Bronchial epithelial cell (primary cell): ENCODE measurements at places on chromosomes 16 and 17. TPM values are rescaled to one million over a fixed set of nuclear protein-coding genes. Genes with fewer than 3 reads are reported as not detected.

- no peak for DNase-seq
Observed at GRCh38 chr16:50609471-50609870, 61.3 kb downstream of the NKD1 start.

Gene MYOCD
- total RNA-seq, result under 0.01 TPM in 1 of 2 replicates, not detected in the other

- DNase-seq, result no peak
Observed at GRCh38 chr16:3281222-3281820, 2.0 kb upstream of the ZNF263 start.

Gene PMFBP1
- 0.53 and 1.9 TPM in 2 replicates for total RNA-seq

GRCh38 chr16:56320811-56321558 is 104.4 kb downstream of the AMFR start:
- no peak for DNase-seq

DNA sequence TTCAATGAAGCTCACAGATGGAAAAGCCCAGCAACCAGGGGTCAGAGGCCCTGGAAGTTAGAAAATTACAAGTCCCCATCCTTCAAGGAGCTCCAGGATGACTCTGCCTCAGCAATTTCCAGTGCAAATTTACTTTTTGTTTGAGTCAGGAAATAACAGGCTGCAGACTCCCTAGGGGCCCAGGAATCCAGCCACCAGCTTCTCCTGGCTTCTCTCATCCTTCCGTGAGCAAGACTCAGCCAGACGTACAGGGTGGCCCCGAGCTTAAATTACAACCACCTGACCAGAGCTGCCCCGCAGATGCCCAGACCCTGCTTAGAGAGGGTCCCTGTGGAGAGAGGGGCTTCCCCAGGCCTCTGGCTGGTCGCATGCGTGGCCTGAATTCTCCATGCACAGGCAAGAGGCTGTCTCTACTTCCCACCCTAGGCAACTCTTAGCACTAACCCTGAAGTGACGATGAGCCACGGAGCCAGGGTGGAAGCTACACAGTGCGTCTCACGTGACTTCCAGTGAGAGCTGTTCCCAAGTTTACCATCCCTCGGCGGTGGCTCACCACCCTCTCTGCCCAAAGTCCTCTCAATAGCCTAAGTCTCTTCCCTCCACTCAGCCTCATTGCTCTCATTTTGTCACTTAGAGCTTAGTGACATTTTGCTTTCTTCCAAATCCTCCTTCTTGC is 27.1 kb downstream of the GPR142 start:
- DNase-seq, result no peak

- peak; percentile 91 for DNase-seq
Observed at GRCh38 chr17:79011451-79012147, 2.0 kb upstream of the CANT1 start.

Gene ABCC6
- under 0.01 TPM in 1 of 2 replicates, not detected in the other for total RNA-seq

DNA sequence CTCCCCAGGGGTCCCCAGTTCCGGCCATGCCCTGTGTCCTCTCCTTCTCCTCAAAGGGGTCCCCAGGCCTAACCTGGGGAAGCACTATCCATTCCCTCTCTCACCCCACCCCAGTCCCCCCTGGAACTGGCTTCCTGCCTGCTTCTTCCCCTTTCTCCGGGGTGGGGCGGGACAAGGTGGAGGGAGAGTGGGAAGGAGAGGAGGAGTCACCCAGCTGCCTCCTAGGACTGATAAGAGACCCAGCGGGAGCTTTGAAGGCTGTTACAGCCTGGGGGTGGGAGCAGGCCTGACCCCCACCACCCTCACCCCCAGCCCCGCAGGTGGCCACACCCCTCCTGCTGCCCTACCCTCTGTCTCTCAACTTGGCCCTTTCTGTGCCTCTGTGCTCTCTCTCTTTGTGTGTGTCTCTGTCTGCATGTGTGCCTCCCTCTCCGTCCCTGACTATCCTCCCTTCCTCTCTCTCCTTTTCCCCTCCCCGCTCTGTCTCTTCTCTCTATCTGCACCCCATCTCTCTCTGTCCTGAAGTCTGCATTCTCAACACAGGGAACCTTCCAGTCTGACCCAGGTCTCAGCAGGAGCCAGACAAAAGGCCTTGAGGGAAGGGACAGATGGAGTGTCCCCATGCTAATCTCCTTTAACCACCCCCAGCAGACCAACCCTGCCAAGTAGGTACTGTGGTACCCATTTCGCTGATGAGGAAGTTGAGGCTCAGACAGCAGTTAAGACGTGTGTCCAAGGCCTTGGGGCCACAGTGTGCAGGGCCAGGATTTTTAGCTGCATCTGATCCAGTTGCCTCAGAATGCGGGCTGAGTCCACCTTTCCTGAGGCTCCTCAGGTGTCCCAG is 66.1 kb downstream of the RAB11FIP4 start:
- DNase-seq, result no peak

DNA sequence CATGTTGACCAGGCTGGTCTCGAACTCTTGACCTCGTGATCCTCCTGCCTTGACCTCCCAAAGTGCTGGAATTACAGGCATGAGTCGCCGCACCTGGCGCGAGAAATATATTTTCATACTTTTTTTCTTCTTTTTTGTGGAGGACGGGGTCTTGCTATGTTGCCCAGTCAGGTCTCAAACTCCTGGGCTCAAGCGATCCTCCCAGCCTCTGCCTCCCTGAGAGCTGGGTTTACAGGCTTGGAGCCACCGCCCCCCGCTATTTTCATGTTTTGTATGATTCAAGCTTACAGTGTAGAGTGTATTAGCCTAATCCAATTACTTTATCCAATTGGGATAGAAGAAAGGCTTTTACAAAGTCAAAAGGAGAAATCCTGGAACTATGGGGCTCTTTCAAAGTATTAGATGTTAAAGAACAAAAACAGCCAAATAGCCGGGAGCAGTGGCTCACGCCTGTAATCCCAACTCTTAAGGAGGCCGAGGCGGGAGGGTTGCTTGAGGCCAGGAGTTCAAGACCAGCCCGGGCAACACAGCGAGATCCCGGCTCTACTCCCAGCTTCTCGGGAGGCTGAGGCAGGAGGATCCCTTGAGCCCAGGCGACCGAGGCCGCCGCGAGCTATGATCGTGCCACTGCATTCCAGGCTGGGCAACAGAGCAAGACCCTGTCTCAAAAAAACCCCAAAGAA is 1.4 kb upstream of the MAP1LC3B start:
- DNase-seq, result no peak

Gene SDR42E2
- not detected in 2 replicates for total RNA-seq

DNA sequence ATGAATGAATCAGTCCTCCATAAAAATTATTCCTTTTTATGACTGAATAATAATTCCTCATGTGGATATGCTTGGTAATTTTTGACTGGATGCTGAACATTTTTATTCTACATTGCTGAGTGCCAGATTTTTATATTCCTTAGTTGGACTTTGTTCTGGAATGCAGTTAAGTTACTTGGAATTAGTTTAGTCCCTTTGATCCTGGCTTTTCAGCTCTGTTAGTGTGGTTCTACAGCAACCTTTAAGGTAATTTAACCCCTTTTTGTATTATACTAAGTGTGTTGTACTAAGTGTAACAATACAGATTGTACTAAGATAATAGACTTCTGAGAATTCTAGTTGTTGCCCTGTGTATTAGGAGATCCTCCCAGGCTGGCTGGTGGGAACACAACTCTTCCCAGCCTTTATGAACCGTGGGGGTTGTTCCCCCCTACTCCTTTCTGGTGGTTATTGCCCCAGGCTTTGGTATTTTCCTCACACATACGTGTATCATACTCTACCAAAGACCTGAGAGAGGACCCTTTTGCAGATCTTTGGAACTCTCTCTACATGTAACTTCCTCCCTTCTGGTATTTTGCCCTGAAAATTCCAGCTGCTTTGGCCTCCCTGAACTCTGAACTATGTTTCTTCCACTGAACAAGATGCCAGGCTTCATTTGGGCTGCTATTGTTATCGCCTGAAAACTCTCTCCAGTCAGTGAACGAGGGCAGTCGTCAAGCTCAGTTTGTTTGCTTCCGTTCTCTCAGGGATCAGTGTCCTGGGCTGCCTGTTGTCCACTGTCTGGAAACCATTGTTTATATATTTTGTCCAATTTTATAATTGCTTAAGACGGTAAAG is 30.5 kb downstream of the TANGO6 start:
- DNase-seq, result no peak

DNA sequence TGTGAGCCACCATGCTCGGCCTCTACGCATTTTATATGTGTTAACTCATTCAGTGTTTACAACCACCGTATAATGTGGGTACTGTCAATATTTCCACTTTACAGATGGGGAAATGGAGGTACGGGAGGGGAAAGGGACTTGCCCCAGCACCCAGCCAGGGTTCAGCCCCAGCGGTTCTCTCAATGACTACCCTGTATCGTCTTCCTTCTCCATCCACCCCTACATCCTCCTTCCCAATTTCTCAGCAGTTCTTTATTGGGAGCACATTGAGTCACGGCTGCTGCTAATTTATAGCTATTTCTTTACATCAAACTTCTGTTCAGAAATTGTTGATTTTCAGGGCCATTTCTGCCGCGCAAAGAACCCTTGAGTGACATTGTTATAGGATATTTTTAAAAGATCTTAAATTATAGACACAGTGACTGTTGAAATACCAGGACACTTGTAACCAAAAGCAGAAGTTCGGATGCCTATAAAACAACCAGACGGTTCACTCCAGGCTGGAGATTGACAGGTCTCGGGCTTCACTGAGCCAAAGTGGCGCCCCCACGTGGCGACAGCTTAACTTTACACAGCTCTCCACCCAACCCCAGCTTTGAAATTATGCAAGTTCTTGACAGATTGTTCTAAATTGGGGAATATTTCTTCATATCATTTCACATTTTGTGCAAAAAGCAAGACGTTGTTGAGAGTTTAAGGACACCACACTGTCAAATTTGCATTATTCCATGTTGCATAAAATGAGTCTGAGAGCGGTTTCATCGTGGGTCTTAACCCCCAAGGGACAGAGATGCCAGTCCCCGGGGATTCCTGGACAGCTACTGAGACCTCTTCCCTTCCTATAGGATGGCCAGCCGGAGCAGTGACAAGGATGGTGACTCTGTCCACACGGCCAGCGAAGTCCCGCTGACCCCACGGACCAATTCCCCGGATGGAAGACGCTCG is 11.8 kb downstream of the SYT17 start:
- DNase-seq, result peak; percentile 37

DNA sequence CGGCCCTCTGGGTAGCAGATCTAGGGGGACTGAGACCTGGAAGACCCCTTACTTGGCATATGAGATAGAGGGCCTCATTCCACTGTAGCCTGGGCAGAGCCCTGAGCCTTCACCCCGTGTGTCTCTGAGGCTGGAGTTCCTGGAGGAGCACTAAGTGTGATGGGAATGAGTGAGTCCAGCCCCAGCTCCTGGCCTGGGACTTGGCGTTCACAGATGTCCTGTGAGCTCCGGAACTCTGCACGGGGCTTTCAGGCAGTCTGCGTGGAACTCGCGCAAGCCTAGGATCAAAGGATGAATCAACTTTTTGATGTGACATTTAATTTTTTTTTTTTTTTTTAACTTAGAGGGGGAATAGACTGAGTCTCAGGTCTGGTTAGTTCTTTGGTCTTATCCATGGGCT is 1.8 kb downstream of the NKD1 start:
- DNase-seq, result no peak

DNA sequence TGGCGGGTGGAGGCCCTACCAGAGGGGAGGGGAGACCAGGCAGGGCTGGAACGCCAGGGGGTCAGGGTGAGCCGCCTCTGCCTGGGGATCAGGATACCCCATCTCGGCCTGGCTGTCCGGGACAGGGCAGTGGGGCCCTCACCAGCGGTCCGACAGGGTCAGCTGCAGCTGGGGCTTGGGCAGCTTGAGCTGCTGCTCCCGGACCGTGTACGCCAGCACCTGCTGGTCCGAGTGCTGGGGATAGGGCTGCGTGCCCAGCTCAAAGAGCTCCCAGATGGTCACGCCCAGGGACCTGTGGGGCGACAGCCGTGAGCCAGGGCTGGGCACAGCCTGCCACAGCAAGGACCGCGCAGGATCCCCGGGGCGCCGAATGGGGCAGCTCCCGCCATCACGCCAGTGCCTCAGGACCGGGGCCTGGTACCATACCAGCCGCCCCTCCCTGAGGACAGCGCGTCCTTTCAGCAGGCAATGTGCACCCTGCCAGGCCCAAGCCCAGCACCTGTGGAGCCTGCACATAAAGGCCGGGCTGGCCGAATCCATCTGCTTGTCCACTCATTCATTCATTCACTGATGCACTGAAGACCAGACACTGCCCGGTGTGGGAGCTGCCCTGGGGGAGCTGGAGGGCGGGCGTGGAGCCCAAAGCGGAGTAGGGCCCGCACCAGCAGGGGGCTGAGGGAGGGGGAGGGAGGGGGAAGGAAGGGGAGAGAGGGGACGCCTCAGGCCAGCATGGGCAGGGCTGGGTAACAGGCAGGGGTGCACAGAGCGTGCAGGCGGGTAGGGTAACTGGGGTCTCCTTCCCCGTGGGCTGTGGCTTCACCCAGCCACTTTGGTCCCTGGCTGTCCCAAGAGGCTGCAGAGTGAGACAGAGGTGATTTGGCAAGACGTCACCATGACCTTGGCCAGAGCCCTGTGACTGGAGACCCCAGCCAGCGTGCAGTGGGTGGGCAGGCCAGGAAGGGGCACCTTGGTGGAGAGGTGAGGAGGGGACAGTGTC is 42.0 kb upstream of the PVALEF start:
- no peak for DNase-seq

DNA sequence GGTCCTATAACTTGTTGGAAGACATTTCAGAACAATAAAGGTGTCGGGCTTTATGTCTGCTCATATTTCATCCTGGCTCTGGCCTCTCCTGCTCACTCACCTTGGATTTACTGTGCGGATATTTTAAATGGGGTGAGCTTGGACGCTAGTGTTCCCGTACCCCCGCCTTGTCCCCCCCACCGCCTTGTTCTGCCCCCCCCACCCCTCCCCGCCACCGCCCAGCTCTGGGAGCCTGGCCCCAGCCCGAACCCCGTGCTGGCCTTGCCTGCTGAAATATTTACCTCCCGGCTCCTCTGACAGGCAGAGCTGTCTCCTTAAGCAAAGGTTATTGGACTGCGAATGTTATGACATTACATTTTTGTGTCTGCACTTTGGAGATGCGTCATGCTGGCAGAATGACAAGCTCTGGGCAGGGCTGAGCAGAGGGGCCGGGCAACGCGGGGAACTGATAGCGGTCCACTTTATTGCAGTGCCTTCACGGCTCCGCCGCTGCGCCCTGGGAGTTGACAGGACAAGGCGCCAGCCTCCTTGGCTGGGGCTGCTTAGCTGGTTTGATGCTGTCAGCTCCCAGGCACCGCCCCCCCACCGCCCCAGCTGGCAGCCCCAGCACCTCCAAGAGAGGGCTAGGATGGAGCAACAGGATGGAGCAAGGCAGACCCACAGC is 222.5 kb upstream of the GSE1 start:
- DNase-seq, result peak; percentile 90

Gene KREMEN2
- 1.1 and 1.2 TPM in 2 replicates for total RNA-seq

Gene IL17C
- under 0.01 TPM in 1 of 2 replicates, not detected in the other for total RNA-seq

- no peak for DNase-seq
Observed at GRCh38 chr17:58421711-58422110, 4.4 kb upstream of the RNF43 start.

DNA sequence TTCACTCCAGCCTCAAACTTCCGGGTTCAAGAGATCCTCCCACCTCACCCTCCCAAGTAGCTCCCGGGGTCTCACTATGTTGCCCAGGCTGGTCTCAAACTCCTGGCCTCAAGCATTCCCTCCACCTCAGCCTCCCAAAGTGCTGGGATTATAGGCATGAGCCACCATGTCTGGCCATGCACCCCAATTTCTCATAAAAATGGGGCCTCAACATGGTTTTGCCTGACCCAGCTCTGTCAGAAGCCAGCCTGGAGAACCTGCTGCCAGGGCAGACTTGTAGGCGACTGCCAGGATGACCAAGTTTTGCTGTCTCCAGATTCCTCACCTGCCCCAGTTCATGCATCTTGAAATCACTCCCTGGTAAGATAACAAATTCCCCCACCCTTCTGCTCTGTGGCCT is 82.9 kb downstream of the AIPL1 start:
- DNase-seq, result no peak

Gene CALB2
- total RNA-seq, result 0.26 and 2.2 TPM in 2 replicates
